ENCODE measurements at places on chromosomes 2 and 18. TPM values are rescaled to one million over a fixed set of nuclear protein-coding genes. Genes with fewer than 3 reads are reported as not detected.

DNA sequence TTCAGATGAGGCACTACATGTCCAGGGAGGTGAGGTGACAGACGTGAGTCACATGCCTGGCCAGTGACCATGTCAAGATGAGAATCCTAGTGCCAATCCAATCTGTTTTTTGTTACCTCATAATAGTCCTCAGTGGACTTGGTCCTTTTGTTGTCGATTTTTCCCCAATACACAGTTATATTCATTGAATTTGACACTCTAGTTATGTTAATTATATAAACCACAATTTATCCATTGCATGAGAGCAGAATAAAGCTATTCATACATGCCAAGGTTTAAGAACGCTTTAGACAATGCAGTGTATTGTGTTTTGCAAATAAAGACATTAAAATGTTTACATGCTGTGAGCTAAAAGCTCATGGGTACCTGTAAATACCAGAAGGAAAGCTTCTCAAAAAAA, 21.6 kb upstream of the TMEFF2 start:
- no peak for DNase-seq

- no peak for DNase-seq
Measured at GRCh38 chr2:216151313-216152025, 42.3 kb downstream of the XRCC5 start.

- no peak for DNase-seq
Measured at GRCh38 chr2:70442301-70443077, 111.1 kb downstream of the TGFA start.

CCDC74A gene
- 2.3 TPM for total RNA-seq

DNA sequence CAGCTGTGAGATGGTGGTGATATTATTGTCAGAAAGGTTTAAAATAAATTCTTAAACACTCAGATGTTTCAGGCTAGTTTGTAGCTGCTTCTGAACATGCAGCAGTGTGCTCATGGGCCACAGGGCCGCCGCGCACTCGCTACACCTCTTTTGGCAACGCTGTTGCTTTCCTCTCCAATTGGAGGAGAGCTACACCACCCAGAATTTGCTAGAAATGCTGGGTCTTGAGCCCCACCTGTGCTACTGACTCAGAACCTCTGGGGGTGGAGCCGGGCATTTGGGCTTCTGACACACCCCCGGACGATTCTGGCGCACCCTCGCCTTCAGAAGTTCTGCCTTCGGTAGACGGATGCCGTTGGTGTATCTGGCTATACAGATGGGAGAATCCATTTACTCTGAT, 15.7 kb downstream of the LRRFIP1 start:
- DNase-seq, result no peak

DNA sequence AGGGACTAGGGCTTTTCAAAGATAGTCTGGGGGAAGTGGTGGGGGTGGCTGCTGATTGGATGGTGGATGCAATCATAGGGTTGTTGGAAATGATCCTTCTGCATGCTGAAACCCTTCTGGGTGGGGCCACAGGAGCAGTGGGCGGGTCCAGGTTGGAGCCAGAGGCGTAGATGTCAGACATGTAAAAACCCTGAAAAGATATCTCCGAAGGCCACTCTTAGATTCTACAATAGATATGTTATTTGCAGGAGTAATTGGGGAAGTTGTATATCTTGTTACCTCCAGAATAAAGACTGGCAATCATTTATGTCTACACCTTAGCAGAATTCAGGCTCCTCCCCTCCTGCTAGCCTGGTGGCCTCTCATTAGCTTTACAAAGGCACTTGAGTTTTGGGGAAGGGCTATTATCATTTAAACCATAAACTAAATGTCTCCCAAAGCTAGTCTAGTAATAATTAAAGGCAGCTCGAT, 8.2 kb upstream of the FAM98A start:
- DNase-seq, result no peak

PPP3R1 gene
- total RNA-seq, result 25.8 TPM

DNA sequence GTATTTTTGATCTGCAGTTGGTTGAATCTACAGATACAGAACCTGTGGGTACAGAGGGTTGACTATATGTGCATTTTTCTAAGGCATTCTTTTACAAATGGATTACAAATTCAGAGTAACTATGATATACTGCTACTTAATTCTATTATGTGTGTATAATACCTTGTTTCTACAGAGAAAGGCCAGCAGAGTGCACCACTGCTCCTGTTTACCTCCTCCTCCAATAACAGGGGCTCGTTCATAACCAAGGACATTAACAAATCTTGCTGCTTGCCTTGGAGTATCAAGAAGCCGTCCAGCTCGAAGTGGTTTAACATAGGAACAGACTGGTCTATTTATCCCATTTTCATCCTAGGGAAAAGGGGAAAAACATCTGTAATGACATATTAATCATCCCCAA, 16.4 kb downstream of the CEP76 start:
- no peak for DNase-seq

HNMT gene
- 41.6 TPM for total RNA-seq

GRCh38 chr2:10258726-10259125, 44.0 kb upstream of the HPCAL1 start:
- no peak for DNase-seq

REG3G gene
- total RNA-seq, result not detected

DNA sequence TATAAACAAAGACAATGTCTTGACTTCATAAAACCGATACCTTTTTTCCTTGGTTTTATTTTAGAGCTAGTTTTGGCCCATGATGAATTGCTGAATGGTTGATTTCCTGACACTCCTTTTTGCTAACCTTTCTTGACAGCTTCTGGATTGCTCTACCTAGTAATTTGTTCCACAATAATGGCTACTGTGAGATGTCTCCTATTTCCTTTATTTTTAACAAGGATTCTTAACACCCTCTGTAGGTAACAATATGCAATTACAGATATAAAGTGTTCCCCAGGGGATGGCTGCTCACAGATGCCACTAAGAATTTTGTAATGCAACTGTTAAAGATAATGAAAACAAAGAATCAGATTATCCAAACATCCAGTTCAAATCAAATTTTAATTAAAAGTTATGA, 100.8 kb upstream of the ATP5MC3 start:
- DNase-seq, result no peak

SERPINB5 gene
- 274 TPM for total RNA-seq

- DNase-seq, result no peak
Measured at GRCh38 chr2:42736598-42737322, 27.2 kb downstream of the OXER1 start.

DNA sequence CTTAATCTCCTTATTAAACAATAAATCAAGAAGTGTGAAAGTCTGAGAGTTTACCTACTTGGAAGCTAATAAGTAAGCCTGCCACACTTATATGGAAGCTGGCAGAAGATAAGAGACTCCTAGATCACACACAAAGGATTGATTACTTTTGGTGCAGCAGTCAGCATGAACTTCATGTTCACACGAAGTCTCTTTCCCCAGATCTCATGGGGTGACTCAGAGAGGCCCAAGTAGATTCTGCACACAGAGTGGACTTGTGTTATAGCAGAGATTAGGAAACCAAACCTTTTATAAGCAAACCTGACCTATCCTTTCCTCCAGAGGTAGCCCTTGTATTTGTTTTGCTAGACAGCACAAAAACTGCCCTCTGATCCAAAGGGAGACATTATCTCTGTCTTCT, 9.9 kb upstream of the GAREM1 start:
- no peak for DNase-seq

DNA sequence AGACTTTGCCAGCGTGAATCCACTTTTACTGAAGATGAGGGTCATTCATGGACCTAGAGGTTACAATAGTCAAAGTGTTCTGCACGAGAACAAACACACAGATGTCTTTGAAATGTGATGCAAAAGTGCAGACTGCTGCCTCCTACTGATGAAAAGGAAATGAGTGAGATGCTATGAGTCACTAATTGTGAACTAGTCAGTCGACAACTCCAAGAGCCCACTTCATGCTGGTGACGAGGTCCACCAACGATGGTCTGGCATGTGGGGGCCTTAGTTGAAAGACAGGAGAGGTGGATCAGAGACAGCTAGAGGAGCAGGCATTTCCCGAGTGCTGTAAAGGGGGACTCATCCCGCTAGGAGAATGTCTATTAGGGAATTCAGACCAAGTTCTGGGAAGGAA, 17.1 kb upstream of the ZNF236 start:
- no peak for DNase-seq

- no peak for DNase-seq
Measured at GRCh38 chr2:7845332-7845731, 836.5 kb upstream of the ID2 start.

- DNase-seq, result no peak
Measured at GRCh38 chr2:226078666-226079065, 679.2 kb downstream of the NYAP2 start.

DNA sequence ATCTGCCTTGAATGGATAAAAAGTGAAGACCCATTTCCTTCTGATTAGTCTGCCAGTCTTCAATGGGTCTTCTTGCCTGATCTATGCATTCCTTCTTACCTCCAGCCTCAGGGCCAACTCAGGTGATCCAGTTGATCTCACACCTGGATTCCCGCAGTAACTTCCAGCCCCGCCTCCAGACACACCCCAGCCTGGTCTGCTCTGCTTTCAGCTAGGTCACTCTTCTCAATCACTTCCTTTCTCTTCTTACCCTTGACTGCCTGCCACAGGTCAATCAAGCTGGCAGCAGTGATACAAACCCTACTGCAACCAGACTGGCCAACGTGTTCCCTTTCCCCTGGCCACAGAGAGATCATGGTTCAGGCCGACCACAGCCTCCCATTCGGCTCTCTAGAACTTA, 263.6 kb downstream of the ZNF516 start:
- no peak for DNase-seq

GRCh38 chr2:101492936-101493473, 18.1 kb upstream of the RFX8 start:
- no peak for DNase-seq

ORC4 gene
- 42.7 TPM for total RNA-seq

- DNase-seq, result no peak
Measured at GRCh38 chr2:206388698-206389097, 54.6 kb upstream of the ADAM23 start.

DNA sequence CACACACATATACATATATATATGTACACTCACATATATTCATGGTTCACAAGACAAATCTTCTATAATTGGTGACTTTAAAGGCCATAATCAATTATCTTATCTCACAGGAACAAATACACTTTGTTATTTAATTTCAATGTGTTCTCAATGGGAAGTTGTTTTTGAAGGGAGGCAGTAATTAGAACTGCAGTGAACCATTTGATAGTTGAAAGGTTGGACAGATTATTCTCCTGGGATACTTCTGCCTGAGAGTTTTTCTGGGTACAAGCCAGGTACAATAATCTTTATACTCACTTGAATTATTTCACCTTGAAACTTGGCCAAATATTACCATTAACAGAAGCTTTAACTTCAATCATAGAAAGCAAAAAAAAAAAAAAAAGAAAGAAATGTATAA, 546.6 kb upstream of the LRRTM4 start:
- DNase-seq, result no peak

NMS gene
- not detected for total RNA-seq

DNA sequence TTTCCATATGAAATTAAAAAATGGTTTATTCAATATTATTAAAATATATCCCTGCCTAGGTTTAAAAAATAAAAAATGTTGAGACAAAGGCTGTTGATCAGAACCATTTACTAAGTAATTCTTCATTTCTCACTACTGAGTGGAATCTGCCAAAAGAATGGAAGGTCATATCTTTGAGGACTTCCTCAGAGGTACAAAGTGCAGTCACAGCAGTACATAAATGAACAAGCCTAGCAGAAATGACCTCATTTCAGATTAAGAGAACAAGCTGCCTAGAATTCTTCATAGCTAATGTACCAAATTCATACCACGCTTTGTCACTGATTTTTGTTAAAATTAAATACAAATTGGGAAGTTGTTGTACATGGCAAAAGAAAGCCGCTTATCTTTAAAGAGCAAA, 318.9 kb upstream of the TFPI start:
- DNase-seq, result no peak

KCNJ13 gene
- total RNA-seq, result not detected

DNA sequence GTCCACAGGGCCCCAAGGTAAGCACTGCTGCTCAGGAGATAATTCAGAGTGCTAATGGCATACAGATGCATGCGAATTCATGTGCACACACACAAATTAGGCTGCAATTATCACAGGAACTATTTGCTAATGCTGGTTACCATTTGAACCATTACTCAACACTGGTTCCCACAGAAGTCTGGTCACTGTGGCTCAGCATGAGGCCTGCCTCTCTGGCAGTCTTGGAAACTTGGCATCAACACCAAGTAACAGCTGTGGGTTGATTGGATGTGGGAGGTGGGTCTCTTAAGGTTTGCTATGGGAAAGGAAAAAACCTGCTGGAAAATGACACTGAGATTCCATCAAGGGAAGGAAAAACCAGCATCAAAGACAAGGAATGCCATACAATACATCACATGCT, 105.0 kb downstream of the CELF4 start:
- DNase-seq, result no peak

IL1B gene
- total RNA-seq, result 1.3 TPM

DNA sequence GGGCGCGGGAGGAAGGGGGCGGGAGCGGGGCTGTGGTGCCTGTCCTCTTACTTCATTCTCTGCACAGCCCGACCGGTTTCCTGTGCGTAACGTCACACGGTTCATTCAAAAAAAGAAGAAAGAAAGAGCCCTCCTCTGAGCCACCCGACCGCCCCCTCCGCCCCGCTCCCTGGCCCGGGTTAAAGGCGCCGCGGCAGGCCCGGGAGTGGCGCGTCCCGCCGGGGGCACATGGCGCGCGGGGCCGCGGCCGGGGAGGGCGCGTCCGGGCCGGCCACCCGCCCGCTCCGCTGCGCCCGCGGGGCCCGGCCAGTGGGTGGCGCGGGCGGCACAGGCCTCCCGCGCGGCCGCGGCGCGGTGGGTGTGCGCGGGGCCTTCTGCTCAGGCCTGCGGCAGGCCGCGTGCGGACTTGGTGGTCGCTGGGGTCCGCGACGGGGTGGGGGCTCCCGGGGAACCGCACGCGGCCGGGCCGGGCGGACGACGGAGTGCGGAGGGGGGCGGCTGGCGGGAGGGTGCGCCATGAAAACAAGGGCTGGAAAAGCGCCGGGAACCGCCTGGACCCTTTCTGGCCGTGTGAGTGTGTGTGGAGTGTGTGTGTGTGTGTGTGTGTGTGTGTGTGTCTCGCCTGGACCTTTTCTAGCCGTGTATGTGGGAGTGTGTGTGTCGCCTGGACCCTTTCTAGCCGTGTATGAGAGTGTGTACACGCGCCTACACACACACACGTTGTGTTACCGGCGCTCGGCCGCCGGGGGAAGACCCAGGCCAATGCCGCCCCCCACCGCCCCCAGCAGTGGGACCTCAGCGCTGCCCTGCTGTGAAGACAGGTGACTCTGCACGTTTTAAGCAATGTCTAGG, 780 bp upstream of the BCL2 start:
- peak; percentile 49 for DNase-seq

DNA sequence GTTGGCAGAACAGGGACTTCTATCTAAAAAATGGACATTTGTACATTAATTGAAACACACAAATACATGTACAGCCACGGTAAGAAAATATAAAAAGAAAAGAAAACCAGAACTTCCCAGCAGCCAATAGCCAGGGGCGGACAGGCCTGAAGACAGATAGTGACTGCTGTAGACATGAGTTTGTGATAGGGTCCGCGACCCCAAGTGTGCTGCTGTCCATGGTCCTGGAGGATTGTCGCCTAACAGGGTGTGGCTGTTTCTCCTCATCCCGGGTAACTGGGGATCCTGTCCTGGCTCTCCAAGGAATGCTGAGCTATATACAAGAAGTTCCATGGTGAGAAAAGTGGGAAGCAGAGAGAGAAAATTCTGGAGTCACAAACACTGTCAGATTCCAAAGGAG, 266.5 kb upstream of the SALL3 start:
- DNase-seq, result no peak

ARMC9 gene
- total RNA-seq, result 3.0 TPM

GRCh38 chr18:48155856-48156255, 225.4 kb upstream of the SMAD2 start:
- DNase-seq, result no peak

SIX3 gene
- not detected for total RNA-seq

Data from esophagus squamous epithelium (tissue), 5 donors.